ENCODE measurements at places on chromosomes 2 and 18.

GRCh38 chr2:217735899-217736298, 266.9 kb downstream of the TNS1 start:
- DNase-seq, result no peak

- no peak for DNase-seq
Measured at GRCh38 chr2:99166218-99166617, 11.5 kb downstream of the LIPT1 start.

DNA sequence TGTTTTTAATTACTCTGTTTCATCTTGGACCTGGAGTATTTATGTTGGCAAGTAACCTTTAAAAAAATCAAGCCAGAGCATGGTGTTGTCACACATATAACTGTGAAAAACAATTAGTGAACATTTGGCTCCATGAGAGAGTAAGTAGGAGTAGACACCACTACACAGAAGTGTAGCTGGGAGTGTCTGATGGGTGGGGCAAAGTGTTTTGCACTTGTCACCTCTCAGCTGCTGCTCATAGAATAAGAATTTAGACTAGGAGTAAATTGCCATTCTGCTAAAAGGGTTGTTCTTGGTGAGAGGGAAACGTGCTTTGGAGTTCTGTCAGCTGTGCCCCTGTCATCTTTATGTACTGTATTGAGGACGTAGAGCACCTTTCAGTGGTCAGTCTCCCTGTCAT, 114.5 kb downstream of the TTC27 start:
- DNase-seq, result no peak

DNA sequence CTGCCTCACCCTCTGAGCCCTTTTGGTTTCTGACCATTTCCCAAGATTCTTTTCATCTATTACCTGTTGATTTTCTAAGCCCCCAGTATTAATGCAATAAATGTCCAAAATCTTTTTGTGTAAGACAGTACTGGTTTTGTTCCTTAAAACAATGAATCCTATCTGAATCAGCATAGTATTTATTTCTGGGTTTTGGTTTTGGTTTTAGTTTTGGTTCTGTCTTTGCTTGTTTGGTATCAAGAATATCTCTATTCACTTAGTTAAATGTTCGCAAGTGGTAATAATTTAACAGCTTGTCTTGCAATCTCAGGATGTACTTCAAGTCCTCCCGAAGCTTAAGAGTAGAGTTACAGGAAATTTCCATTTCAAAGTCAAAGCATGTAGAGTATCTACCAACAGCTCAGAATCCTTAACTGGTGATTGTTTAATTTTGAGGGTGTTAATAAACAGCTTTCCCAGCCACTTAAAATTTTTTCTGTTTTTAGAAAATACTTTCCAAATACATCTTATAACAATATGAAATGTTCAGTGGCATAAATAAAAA, 67.7 kb upstream of the NEDD4L start:
- DNase-seq, result no peak

DNA sequence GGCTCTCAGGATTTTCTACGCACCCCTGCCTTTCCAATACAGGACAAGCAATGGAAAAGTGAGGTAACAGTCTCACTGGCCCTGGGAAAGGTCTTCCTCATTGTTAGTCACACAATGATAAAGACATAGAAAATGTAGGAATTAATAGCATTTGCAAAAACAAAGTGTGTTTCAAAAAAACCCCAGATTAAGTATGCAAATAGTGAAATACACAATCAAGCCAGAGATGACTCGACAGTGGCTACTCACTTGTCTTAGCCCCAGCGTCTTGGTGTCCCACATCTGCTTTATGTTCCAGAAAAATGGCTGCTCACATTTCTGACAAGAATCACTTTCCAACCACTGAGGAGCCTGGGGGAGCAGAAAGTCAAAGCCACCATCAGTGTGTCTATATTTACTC, 47.0 kb upstream of the AP1S3 start:
- peak; percentile 42 for DNase-seq

DNA sequence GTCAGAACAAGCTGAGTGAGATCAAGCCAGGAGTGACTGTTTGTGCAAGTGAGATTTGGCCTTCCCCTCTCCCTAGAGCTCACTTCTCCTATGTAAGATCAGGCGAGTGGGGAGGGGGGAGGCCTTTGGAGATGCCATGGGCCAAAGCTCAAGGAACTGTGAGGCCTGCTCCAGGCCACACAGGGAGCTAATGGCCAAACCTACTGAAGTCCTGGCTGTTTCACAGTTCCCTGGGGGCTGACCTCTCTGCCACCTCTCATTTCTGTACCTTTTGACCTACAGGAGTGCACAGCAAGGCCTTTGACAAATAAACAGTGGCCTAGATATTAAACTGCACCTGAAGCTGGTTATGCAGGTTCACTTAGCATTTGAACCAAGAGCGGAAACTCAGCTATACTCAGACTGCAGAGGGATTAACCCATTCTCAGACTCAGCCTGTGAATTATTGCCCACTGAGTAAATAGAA, 235.0 kb upstream of the NT5C1B start:
- DNase-seq, result no peak

GRCh38 chr18:36191286-36191685, 4.0 kb downstream of the MOCOS start:
- DNase-seq, result no peak

GRCh38 chr2:19137433-19137832, 221.0 kb downstream of the OSR1 start:
- no peak for DNase-seq

- DNase-seq, result peak; percentile 80
Measured at GRCh38 chr18:961644-962355, 57.1 kb downstream of the ADCYAP1 start.

DNA sequence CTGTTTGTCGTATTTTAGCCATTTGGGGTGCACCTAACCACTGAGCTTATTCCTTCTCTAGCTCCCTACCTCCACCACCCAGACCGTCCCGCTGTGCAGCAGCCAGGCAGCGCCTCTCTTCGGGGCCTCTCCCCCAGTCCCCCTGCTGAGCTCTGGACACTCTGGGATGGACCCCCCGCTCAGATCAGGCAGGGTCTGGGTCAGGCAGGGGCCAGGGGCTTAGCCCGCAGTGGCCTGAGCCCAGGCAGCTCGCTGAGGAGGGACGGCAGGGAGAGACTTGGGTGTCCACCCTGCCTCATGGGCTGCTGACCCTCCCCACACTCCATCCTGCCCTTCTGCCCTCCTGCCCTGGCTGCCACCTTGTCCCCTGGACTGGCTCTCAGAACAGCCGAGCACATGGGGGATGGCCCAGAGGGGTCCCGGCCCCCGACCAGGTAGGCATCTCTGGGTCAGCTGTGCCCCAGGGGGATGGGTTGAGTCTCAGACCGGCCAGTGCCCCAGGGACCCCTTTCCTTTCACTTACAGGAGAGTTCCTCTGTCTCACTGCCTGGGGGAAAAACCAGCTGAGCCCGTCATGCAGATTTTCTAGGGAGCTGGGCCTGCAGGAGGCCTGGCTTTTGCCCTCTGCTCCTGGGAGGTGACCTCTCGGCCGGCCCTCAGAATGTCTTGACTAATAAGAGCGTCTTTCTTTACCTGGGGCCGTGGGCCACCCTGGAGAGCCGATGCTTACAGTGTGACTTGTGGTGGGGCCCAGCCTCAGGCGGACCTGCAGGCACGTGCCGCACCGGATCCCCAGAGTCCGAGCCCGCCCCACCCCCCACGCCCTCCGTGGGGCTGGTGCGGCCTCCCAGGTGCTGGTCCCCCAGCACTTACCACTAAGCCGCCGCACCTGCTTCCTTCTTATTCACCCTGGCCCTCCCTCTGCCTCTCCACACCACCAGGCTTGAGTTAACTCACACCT, 22.8 kb upstream of the PXDN start:
- DNase-seq, result no peak

GRCh38 chr2:96414161-96414710, 78.7 kb downstream of the NCAPH start:
- no peak for DNase-seq

DNA sequence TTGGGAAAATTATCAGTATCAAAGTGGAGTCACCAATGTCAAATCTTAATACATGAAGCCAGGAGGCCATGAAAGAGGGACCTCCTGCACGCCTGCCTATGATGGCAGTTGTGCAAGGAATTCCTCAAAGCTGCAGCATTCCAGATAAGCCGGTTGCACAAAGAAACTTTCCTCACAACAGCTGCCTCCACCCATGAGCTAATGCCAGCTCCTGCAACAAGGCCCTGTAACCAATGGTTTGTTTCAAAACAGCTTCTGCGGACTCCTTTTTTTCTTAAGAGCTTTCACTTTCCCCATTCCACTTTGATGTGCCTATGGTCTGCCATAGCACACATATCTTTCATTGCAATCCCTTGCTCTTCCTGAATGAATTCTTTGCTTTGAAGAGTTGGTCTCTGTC, 22.4 kb downstream of the TMEM200C start:
- no peak for DNase-seq

- DNase-seq, result peak; percentile 49
Measured at GRCh38 chr2:98465456-98466226, 21.0 kb downstream of the INPP4A start.

DNA sequence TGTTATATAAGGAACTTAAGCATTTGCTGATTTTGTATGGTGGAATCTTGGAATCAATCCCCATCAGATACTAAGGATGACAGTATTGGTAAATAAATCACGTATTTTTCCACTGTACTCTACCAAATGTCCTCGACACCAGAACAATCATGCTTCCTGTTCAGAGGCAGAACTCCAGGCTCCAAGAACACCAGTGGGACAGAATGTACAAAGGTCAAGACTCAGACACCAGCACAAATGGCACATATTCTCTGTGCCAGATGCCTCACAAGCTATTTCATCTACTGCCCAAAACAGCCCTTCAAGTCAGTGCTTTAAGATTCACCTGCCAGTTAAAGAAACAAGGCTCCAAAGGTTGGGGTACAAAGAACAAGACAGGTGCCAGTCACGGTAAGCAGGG, 420.5 kb downstream of the STK39 start:
- DNase-seq, result no peak

DNA sequence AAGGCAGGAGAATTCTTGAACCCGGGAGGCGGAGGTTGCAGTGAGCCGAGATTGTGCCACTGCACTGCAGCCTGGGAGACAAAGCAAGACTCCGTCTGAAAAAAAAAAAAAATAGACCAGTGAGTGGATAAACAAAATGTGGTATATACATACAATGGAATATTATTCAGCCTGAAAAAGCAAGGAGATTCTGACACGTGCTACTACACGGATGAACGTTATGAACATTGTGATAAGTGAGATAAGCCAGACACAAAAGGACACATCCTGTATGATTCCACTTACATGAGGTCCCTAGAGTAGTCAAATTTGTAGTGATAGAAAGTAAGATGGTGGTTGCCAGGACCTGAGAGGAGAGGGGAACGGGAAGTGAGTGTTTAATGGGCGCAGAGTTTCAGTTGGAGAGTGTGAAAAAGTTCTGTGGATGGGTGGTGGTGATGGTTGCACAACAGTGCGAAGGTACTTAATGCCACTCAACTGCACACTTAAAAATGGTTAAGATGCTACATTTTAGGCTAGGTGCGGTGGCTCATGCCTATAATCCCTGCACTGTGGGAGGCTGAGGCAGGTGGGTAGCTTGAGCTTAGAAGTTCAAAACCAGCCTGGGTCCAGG, 38.3 kb downstream of the NIFK start:
- no peak for DNase-seq

- DNase-seq, result no peak
Measured at GRCh38 chr2:178892751-178893625, 85.8 kb upstream of the TTN start.

GRCh38 chr2:145194673-145195072, 674.8 kb upstream of the ZEB2 start:
- DNase-seq, result no peak

- DNase-seq, result no peak
Measured at GRCh38 chr2:129857200-129857599, 122.3 kb upstream of the RAB6C start.

DNA sequence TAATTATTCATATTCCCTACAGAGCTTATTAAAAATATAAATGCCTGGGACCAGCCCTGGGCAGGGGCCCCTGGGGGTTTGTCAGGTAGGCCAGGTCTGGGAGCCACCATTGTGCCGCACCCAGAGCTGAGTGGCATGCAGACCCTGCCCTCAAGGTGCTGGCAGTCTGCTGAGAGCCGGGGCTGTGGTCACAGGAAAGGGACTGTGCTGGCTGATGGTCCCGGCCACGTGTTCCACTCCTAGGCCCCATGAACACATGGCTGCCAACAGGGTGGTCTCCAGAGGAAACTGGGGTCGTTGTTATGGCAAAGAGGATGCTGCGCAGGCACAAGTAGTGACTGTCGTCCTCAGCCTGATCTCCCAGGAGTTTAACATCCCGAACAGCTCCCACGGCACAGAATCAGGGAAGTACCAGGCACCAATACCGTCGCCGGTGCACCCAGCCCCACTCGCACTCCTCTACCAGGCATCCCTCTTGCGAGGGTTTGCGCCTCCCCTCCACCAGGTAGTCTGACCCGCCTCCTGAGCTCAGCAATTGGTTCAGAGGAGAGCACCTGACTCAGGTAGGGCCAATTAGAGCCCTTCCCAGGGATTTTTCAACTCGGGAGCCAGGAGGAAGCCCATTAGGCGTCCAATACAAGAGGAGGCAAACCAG, 39.2 kb upstream of the BIN1 start:
- no peak for DNase-seq

DNA sequence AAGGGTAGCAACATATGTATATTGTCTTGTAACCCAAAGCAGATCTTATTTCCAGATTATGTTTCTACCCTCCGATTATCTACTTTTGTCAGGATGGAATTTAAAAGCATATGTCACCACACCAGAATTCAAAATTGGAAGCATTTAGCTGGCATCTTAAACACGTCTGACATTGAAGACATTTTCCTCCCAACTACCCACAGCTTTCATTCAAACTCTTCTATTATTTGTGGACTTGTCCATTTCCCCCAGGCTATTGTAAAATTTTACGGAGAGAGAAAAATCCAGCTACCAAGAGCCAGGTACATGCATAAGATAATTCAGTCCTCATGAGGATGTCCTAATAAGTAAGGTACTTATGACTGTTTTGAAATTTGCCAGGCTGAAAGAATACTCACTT, 659.3 kb downstream of the LRRTM4 start:
- DNase-seq, result no peak

DNA sequence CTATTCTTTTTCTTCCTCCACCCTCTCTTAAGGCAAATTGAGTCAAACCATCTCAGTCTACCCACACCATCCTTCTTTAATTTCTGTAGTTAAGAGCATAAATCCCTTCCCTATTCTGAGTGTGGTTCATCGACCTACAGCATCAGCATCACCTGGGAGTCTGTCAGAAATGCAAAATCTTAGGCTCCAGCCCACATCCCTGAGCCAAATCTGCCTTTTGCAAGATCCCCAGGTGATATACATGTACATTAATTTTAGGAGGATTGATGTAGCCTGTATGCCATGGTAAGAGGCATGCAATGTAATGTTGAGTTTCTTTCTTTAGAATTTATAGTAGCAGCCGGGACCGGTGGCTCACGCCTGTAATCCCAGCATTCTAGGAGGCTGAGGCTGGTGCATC, 151.7 kb upstream of the TNP1 start:
- DNase-seq, result no peak
